GM23338 (cell line): ENCODE measurements at places on chromosomes 7 and 10.

GRCh38 chr7:121187222-121187621 lies 141.6 kb upstream of the WNT16 start:
- no peak for DNase-seq

DNA sequence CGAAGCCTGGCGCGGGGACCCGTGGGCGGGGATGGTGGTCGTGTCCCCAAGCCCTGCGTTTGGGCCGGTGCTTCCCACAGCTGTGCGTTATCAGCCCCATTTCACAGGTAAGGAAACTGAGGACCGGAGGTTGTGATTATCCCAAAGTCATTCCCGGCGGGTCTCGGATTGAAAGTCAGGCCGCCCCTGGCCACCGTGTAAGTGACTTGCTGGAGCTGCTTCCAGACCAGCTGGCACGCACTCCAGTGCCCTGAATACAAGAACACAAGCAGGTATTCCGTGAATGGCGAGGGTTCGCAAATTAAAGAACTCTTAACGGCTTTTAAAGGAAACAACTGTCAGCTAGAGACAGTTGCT lies 675 bp upstream of the ATE1 start:
- no peak for DNase-seq

DNA sequence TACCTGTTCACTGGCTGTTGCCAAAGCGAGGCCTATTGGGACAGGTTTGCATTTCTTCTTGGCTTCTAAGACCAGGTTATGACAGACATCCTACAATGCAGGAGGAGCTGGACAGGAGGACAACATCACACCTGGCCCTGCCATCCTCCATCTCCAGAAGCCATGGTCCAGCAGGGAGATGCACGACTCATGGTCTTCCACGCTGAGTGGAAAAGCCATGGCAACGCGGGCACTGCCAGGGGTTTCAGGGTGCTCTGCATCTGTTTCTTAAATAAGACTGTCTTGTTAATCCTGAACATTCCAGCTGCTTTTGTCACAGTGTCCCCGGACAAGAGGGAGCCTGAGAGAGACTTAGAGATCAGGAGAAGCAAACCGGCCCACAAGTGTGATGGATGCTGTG lies 40.3 kb downstream of the CLRN3 start:
- DNase-seq = no peak

GRCh38 chr7:84226759-84227158 lies 32.2 kb upstream of the SEMA3A start:
- no peak for DNase-seq

- DNase-seq = no peak
Observed at GRCh38 chr7:17307000-17307399, 8.5 kb downstream of the AHR start.
